ENCODE measurements at places on chromosomes 5 and 9.

DNA sequence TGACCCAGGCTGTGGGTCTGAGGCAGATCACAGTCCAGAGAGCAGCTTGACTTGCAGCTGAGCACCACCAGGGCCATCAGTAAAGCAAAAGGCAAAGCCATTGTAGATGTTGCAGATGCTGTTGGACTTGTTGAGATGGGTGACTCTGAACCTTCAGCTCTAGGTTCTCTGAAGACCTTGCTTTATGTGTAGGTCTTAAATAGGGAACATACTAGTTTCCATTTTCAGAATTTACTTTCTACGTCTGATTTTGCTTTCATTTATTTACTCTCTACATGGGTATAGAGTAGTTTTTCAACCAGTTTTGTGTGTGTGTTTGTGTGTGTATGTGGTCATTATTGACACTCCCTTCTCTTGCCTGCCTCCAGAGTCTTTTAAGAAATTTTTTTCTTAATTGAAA lies at the start of gene IFNA6:
IFNA6 (minus strand) TSS at position 101 of the 400 bp plus-strand sequence; CDS start at position 101, 0 bp downstream.
- no peak for DNase-seq

DNA sequence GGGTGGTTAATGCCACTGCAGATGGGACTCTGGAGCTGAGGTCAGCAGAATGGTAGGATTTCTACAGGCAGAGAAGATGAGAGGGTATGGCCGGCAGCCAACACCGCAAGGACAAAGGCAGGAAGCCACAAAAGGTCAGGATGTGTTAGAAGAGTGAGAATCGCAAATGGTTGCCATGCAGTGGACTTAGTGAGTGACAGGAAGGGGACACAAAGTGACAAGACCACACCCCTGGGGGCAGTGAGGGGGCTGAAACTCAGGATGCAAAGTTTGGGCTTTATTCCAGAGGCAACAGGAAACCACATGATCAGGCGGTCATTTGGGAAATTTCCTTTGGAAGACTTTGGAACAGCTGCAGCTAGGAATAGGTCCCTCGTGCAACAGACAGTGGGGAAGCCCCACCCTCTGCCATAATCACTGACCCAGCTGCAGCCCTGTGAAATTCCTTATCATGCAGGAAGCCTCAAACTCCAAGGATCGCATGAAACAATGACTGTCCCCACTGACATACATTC lies 14.2 kb upstream of the CCDC180 start:
- no peak for DNase-seq

DNA sequence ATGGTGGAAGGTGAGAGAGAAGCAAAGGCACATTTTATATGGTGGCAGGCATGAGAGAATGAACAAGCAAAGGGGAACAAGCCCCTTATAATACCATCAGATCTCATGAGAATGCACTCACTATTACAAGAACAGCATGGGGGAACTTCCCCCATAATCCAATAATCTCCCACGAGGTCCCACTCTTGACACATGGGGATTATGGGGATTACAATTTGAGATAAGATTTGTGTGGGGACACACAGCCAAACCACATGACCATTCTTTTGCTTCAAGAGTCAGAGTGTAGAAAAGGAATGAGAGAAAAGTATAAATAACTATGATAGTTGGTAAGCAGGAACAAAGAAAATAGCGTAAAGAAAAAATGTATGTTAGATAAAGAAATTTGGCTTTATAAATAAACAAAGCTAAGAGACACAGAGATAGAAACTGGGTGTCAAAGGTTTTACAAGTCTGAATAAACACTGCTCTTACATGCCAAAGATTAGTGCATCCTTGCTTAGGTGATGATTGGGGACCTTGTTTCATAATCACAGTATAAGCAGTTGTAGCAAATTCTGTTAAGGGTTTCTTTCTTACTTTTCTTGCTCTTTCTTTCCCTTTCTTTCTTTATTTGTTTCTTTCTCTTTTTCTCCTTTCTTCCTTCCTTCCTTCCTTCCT lies 91.9 kb upstream of the PAPPA start:
- no peak for DNase-seq

DNA sequence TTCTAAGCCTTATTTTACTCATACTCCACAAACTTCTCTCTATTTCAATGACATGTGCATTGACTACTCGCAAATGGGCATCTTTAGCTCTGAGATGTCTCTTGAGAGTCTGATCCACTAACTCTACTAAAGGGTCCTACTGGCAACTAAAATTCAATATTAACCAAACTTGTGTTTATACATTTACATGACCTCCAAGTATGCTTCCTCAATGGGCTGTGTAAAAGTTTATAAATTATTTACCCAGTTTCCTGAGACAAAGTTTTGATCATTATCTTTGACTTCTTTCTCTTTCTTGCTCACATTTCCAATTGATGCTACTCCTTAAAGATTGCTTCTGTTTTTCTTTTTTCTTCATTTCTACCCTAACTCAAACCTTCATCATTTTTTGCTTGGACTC lies 510.1 kb upstream of the DAB2 start:
- no peak for DNase-seq

GRCh38 chr5:56123531-56124243 lies 109.4 kb downstream of the ANKRD55 start:
- DNase-seq, result no peak

DNA sequence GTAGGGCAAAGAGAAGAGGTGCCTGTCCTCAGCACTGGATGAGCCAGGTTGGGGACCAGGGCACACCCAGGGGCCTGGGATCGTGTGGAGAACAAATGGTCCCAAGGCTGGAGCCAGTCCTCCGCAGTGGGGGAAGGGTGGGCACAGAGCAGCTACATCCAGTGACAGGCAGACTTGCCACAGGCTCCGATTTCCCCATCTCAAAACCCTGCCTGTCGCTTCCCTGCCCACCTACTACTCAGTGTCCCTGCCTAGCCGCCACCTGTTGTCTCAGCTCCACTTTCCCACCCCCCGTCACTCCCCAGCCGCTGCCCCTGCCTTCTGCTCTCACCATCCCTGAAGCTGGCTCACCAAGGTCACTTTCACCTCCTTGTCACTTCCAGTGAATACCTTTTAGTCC lies 13.9 kb upstream of the ENHO start:
- no peak for DNase-seq

DNA sequence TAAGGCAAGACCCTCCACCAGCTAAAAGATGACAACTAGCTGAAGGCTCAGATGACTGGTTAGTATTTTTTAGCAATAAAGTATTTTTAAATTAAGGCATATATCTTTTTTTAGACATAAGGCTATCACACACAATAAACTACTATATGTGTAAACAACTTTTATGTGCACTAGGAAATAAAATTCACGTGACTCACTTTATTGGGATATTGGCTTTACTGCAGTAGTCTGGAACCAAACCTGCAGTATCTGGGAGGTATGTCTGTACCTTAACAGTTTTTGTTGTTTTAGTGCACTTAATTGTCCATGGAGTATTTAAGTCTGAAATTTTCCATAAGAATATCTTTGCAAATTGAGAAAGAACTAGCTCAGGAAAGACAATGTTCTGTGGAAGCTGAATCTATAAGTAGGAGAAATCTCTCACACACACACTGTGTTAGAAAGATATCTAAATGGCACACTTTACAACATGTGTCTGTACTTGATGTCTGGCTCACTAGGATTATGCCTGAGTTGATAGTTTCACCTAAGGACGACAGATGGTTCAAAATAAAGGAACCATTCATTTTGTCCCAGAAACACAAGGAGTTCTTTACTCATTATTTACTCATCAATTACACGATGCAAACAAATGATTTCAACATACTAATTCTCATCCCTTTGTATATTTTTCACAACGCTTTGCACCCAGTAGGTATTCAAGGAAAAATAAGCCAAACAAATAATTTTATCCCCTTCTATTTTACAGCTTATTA lies 4.6 kb downstream of the RAPGEF6 start:
- DNase-seq, result no peak

GRCh38 chr5:77935506-77936364 lies 159.6 kb upstream of the TBCA start:
- DNase-seq, result no peak

- DNase-seq, result no peak
These were observed 31.1 kb downstream of the ANKS6 start for GRCh38 chr9:98765256-98765655.

DNA sequence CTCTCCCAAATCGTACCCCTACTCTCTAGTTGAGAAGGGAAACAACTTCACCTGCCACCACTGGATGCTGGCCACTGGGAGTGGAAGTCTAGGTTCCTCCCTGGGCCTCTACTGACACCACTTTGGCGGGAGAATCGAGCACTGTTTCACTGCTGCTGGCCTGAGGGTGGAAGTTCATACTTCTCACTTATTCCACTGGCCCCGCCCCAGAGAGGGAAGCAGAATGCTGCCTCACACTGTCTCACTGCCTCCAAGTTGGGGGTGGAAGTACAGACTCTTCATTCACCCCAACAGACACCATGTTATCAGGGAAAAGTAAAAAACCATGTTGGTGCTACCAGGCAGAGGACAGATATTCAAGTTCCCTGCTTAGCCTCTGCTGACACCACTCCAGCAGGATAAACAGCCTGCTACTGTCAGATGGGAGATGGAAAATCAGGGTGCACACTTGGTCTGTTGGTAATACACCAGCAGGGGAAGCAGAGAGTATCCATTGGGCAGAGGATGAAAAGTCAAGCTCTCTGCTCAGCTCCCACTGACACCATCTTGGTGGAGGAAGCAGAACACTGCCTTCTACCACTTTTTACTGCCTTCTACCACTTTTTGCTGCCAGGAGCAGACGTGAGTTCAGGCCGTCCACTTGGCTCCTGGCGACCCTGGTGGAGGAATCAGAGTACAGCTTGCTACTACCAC lies 159.4 kb downstream of the SIL1 start:
- no peak for DNase-seq

All from nucleus accumbens (tissue), 56 donors.